ENCODE measurements at places on chromosomes 2 and 18. TPM values are rescaled to one million over a fixed set of nuclear protein-coding genes. Genes with fewer than 3 reads are reported as not detected.
A peak's percentile ranks its signal among the peaks of the same experiment; 100 is the strongest.

DNA sequence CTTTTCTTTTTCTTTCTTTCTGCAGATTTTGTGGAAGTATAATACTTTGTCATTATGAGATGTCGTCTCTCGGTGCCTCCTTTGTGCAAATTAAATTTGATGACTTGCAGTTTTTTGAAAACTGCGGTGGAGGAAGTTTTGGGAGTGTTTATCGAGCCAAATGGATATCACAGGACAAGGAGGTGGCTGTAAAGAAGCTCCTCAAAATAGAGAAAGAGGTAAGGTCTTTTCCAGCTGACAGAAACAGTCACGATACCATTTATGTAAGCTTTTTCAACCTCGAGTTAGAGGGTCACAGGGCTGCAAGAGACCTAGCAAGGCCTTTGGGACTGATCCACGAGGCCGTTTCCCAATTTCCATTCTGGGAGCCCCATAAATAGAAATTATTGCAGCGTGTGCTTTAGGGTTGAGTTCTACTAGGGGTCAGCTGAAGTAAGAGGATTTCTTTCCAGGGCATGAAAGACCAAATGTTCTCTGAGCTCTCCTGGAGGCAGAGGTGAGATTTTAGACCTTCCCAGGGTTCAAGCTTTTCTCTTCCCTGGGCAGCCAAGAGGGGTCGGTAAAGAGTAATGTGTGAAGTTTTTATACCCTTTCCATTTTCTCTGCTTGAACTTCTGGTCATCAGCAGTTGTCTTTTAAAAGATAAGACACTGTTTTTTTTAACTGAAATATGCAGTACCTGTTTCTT, 15.5 kb downstream of the MAP3K20 start:
- no peak overlapping the region for H3K27ac ChIP-seq
- H3K4me3 ChIP-seq, result no peak overlapping the region
- H3K4me1 ChIP-seq, result no peaks in the 10 kb centered on the region
- no peak for DNase-seq

DNA sequence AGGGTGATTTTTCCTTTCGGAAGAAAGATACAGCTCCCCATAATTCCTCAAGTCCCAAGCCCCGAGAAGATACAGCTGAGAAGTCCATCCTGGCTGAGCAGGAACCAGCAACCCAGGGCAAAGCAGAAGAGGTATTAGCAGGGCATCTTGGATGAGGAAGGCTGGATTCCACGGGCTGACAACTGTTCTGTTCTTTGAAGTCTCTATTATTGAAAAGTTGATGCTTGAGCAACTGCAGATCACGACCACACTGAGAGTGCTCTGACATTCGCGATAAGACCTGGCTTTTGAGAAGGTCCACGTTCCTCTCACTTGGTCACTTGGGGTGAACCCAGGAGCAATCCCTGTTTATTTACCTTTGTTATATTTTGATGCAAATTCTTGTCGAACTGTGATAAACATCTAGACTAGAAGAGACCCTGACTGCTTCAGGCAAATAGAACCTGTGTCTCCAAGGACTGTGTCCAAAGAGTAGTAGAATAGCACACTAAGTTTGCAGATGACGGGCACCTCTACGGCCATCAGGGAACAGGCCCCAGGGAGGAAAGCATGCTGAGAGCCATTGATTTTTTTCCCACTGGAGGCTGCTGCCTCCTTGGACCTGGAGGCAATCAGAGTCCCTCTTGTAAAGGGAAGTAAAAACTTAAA, 133.1 kb downstream of the ARL4C start:
- peaks cover 24% of the 10 kb centered on the region for H3K4me1 ChIP-seq
- H3K36me3 ChIP-seq, result no peaks in the 10 kb centered on the region
- DNase-seq, result no peak
- no peak overlapping the region for H3K4me3 ChIP-seq
- H3K27ac ChIP-seq, result no peak overlapping the region
- H3K27me3 ChIP-seq, result no peaks in the 10 kb centered on the region

GRCh38 chr2:1941556-1941955, 197.2 kb upstream of the PXDN start:
- DNase-seq, result no peak
- H3K4me1 ChIP-seq, result no peaks in the 10 kb centered on the region
- H3K27me3 ChIP-seq, result peaks cover 13% of the 10 kb centered on the region
- H3K27ac ChIP-seq, result no peak overlapping the region

- DNase-seq, result no peak
- H3K27ac ChIP-seq, result no peak overlapping the region
- peaks cover 2% of the 10 kb centered on the region for H3K36me3 ChIP-seq
- peaks cover 40% of the 10 kb centered on the region for H3K27me3 ChIP-seq
- no peak overlapping the region for H3K4me3 ChIP-seq
- peaks cover 5% of the 10 kb centered on the region for H3K4me1 ChIP-seq
Observed at GRCh38 chr2:226487573-226487972, 312.0 kb downstream of the IRS1 start.

DNA sequence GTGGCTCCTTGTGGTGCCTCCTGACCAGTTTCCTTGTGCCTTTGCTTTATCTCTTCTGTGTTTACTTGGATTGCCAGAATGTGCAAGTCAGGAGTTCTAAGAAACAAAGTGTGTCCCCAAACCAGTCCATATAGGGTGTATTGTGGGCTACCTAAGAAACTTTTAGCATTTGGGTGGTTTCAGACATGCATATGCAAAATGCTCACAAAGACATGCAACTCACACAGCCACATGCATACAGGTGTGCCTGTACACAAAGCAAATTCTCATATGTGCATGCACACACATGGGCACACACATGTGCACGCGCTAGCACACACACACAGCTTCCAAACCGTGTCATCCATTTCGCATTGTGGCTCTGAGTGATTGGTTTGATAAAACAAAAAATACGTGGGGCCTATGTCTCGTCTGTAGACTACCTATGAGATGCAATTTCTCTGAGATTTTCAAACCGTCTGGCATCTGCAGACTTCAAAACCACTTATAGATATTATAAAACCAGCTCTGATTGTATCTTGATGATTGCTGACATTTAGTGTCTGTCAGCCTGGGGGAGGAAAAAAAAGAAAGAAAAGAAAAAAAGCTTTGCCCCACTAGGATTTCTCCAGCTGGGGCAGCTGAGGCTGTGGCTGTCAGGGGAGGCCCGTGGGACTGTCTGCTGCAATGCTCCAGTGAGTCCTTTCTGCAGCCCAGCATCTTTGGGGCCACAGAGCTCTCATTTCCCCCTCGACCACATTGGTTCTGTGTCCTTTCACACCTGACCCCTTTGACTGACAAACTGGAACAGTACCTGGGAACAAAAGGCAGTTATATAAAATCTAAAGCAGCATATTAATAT, 556.1 kb downstream of the CMPK2 start:
- no peak overlapping the region for H3K4me3 ChIP-seq
- H3K27ac ChIP-seq, result no peak overlapping the region
- H3K27me3 ChIP-seq, result no peaks in the 10 kb centered on the region
- DNase-seq, result no peak

DNA sequence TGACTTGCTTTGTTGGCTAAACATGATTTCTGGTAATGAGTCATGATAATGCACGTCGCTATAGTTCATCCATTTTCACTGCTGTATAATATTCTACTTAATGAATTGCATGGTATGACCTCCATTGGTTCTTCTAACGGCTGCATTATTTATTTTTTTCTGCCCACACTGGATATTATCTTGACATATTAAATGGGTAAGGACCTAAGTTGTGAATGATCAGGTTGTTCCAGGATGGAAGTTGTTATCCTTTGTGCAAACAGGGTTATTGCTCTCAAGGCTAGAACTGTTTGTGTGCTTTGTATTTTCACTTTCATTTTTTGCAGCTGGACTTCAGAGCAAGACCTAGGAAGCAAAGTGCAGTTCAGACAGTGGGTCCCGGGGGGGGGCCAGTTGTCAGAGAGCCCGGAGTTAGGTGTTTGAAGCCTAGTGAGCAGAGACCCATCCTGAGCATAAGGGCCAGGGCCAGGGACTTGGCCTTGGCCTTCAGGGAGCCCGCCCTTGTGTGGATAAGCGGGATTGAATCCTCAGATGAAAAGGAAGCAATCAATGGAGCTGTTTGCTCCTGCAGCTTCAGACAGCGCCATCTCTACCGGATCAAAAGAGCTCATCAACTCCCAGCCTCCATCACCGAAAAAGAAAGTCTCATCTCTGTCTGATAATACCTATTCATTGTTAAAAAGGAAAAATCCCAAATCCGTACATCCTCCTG, 48.2 kb downstream of the AGAP1 start:
- peaks cover 22% of the 10 kb centered on the region for H3K27me3 ChIP-seq
- DNase-seq, result no peak
- no peak overlapping the region for H3K4me3 ChIP-seq
- no peaks in the 10 kb centered on the region for H3K36me3 ChIP-seq

- peak overlapping the region; percentile 92 for H3K27ac ChIP-seq
- no peak for DNase-seq
- H3K36me3 ChIP-seq, result peaks cover 2% of the 10 kb centered on the region
- no peaks in the 10 kb centered on the region for H3K27me3 ChIP-seq
Observed at GRCh38 chr2:73983322-73984202, 1.1 kb upstream of the TET3 start.

DSG4 gene
- total RNA-seq, result not detected

CREG2 gene
- 0.30 TPM for total RNA-seq

ANKRD30BL gene
- total RNA-seq, result not detected

TEKT4 gene
- not detected for total RNA-seq

STPG4 gene
- total RNA-seq, result not detected

Data from T-helper 17 cell (primary cell).